ENCODE measurements at places on chromosomes 5 and 9.
A peak's percentile ranks its signal among the peaks of the same experiment; 100 is the strongest.

- DNase-seq, result no peak
Measured at GRCh38 chr5:146860213-146860893, 18.2 kb downstream of the PPP2R2B start.

DNA sequence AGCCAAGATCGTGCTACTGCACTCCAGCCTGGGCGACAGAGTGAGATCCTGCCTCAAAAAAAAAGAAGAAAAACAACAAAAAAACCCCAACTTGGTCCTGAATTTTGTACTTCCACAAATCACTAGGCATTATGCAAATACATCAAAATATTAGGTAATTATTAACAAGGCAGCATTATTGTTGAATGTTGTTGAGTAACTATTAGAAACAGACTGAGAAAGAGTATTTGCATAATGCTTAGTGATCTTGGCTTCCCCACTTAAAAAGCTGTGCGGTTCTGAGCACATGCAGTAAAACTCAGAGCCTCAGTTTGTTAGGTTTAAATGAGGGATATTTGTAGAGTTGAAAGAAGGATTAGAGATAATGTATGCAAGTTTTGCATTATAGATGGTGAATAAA, 64.2 kb downstream of the SCAMP1 start:
- DNase-seq, result no peak

DNA sequence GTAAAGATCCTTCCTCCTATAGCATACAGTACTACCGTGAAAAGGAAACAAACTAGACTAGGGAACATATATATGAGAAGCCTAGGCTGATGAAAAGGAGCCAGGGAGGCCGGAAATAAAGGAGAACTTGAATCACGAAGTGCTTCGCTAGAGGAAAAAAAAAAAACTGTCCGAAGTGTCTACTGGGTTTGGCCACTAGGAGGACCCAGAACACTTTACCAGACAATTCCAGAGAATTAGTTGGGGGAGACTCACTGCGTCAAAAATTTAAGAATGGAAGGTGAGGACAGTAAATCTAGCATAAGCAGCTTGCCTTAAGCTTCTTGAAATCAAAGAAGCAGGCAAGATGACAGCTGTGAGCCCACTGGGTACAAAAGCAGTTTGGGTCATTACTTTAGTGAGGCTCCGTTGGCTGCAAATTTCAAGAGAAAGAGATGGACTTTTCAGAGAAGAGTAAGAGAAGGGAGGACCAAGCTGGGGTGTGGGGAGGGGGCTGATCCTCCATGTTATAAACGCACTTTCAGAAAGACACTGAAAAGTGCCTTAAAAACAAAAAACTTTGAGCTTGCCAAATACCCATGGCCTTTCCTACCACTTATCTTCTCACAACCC, 47.4 kb downstream of the P4HA2 start:
- peak; percentile 26 for DNase-seq

- no peak for DNase-seq
Measured at GRCh38 chr9:36488389-36488756, 84.3 kb upstream of the MELK start.

- DNase-seq, result no peak
Measured at GRCh38 chr5:139399501-139400121, 4.3 kb downstream of the SPATA24 start.

GRCh38 chr9:25377039-25377438, 301.2 kb downstream of the TUSC1 start:
- no peak for DNase-seq

DNA sequence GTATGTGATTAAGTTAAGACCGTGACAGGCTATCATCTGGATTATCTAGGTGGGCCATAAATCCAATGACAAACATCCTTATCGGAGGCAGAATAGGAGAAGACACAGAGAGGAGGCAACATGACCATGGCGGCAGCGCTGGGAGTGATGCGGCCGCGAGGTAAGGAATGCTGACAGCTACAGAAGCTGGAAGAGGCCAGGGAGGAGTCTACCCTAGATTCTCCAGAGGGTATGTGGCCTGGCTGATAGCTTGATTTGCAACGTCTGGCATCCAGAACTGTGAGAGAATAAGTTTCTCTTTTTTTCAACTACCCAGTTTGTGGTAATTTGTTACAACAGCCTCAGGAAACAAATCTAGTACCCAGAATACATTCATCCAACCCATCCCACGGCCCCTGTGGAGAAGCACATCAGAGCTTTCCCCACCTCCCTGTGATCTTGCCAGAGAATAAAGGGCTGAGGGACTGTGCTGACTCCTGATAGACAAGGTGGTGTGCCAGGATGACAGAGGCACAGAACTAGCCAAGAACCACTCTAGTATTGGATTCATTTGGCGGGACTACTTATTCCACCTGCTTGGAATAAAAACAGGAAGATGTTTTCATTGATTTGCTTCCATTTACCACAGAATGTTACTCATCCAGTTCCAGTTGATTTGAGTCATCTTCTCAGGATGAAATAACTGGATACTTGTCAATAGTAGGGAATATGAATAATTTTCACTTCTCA, 187.4 kb downstream of the MAN2A1 start:
- no peak for DNase-seq

DNA sequence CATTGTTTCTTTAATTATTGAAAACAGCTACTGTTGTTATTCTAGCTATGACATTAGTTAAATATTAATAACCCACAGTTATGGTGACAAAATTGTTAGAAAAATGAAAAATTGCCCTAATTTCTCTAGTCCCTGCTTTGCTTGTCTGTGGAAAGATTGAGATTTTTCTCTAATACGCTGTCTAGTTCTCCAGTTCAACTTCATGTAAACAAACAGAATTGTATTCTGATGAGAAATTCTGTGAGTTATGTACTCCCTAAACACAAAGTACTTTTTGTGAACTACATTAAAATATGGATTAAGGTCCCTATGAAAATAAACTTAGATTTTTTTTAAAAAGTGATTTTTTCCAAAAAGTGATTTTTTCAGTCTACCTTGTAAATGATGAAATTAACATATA, 8.7 kb downstream of the SLF1 start:
- DNase-seq, result no peak

DNA sequence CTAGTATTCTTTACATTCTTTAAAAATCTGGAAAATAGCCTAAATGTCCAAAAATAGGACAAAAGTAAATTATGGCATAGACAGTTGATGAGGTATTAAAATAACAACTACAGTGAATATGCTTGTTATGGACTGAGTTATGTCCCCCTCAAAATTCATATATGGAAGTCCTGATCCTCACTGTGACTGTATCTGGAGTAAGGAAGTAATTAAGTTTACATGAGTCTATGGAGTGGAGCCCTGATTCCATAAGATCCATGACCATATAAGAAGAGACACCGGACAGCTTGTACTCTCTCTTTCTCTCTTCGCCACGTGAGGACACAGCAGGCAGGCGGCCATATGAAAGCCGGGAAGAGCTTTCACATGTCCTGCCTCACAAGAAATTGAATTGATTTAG, 28.6 kb upstream of the C5orf58 start:
- no peak for DNase-seq

- no peak for DNase-seq
Measured at GRCh38 chr5:36396640-36397039, 94.9 kb upstream of the RANBP3L start.

DNA sequence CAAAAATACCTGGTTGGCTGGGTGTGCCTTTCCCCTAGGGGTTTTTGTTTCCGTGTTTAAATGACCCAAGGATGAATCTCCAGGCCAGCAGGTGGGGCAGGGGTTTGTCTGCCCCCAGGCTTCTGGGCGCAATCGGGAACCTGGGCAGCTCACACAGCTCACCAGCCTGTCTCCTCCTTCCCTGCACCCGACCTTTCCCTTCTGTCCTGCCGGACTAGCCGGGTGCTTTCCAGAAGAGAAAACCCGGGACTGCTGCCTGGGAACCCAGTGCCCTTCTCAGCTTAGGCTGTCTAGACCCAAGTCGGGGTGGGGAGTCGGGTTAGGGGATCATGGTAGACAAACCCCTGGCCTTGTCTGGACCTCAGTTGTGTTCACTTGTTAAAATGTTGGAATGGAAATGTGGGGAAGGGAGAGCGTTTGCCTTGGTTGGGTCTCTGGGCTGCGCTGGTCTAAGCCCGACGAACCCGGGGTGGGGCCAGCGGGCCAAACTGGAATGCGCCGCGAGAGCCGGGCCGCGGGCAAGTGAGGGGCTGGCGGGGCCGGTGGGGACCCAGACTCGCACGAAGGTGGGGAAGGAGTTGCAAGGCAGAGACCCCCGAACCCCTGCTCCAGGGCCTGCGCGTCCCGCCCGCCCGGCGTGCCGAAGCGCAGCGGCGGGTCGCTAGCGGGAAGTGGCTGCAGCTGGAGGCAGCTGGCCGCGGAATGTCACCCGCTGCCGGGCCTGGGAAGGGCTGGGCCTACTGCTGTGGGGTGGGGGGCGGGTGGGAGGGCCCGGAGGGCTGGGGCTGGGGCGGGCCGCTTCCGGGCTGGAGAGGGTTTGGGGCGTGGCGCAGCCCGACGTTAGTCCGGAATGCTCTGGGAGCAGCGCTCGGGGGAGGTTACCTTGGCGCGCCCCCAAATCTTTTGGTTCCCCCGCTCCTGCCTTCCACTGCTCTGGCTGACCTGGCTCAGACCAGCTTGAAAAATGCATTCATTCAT, 84.6 kb downstream of the DAB2IP start:
- peak; percentile 52 for DNase-seq

DNA sequence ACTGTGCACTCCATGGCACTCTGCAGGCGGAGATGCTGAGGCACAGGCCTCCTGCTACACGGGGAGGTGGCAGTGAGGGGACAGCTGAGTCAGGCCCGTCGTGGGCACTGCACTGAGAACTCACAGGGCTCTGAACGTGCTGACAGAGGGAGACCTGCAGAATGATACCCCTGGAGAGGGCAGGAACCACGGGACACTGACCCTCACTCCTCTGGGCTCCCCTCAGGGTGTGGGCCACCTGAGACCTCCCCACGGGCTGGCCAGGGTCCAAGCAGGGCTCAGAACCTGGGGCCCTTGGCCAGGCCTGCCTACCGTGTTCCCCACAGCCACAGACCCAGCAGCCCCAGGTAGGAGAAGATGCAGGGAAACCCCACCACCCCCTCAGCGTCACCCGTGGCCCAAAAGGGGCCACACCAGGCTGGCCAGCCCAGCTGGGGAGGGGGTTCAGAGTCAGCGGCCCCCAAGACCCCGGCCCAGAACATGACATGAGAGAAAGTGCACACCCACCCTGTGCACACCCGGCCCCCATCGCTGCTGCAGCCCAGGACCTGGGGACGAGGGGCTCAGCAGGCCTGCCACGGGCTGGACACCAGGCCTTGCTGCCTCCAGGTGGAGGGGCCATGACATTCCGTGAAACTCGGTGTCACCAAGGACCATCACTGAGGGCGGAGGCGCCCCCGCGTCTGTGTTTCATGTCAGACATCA, 30.9 kb downstream of the GLT6D1 start:
- DNase-seq, result no peak

GRCh38 chr5:163813900-163814299, 308.5 kb downstream of the MAT2B start:
- no peak for DNase-seq

DNA sequence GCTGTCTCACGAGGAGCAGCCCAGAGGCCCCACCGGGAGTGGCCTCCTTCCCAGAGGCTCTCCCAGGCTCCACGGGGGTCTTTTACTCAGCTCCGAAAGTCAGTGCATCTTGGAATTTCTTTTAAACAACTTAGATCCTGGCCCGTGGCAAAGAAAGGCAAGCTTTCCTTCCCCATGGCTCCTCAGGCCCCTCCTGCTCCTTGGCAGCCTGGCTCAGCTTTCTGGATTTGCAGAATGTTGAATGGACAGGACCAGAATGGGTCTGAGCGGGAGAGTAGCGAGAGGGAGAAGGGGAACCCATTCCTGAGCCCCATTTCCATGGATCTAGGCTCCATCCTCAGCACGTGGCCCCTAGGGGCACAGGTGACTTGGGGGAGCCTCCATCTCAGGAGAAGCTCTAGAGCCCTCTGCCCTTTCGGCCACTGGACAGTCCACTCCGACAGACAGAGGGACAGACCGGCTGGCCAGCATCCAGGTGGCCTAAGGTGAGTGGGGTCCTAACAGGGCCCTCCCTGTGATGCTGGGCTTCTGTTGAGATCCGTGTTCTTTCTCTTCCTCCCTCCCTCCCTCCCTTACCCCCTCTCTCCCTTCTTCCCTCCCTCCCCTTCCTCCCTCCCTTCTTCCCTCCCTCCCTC, 173.9 kb upstream of the PPP1R26 start:
- DNase-seq, result no peak
